ENCODE measurements at places on chromosomes 6 and 20.

- DNase-seq, result no peak
Measured at GRCh38 chr6:114084327-114084890, 113.5 kb upstream of the HDAC2 start.

DNA sequence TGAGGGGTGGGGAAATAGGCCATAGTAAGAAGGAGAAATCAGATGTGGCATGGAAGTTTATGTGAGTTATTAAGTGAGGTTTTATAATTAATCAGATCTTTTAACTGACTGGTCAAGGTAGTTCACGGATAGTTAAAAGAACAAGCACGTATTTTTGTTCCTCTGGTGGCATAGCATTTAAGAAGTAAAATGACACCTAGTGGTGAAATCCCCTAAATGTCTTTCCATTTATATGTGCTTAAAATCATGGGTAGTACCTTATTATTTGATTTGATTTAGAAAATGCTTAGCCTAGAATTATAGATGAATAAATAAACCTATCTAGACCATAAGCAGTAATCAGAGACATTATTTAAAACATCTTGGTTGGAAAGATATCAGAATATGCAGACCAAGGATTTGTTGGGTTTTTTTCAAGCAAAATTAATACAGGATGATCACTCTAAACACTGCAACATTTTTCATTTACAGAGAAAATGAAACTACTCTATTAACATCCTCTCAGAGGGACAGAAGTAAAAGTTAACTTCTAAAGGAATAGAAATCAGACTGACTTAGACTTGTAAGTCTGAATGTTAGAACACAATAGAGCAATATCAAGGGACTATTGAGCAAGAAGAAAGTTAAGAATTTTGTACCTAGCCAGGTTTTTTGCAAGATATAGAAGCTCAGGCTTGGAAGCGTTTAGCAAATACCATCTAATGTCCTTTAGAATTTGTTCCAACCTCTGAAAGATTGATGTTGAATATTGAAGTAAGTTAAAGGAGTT lies 81.1 kb downstream of the STXBP5 start:
- DNase-seq, result peak; percentile 48

DNA sequence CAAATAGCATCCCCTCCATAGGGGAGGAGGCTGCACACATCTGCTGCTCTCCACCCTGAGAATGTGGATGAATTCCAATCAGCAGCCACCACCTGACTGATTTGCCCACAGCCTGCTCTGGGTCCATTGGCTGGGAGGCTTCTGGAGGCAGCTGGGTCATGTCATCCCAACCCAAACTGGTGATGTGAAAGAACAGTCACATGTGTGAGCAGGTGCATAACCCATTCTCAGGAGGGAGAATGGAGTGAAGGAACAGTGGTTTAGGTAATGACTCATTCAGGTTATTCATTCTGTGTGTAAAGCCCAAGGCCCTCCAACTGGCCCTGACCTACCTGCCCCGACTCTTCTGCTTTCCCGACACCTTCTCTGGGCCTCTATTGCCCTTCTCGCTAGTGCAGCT lies 90.9 kb upstream of the GCM1 start:
- DNase-seq, result no peak

GRCh38 chr6:41713650-41714291 lies 21.6 kb downstream of the TFEB start:
- DNase-seq, result no peak

GRCh38 chr6:118890997-118891790 lies 2.8 kb upstream of the ASF1A start:
- DNase-seq, result no peak

GRCh38 chr6:100575921-100576320 lies 111.2 kb upstream of the SIM1 start:
- no peak for DNase-seq

- no peak for DNase-seq
Measured at GRCh38 chr6:87654122-87654521, 47.9 kb downstream of the AKIRIN2 start.

DNA sequence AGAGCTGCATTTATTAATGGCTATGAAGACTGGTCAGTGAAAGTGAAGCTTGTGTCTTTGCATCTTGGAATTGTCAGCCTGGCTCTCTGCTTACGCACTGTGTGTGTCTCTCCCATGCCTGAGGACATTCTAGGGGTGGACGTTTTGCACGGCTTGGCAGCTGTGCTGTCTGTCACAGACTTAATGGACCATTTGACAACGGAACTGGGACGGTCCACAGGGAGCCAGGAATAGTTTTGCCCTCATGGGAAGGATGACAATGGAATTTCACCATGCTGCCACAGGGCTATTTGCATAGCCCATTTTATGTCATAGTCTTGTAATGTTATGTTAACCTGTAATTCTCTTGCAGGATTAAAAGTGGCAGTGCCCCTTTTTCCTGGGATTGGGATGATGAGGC lies 44.7 kb downstream of the OR2B6 start:
- no peak for DNase-seq

GRCh38 chr20:1212607-1213396 lies 9.5 kb downstream of the C20orf202 start:
- peak; percentile 55 for DNase-seq

DNA sequence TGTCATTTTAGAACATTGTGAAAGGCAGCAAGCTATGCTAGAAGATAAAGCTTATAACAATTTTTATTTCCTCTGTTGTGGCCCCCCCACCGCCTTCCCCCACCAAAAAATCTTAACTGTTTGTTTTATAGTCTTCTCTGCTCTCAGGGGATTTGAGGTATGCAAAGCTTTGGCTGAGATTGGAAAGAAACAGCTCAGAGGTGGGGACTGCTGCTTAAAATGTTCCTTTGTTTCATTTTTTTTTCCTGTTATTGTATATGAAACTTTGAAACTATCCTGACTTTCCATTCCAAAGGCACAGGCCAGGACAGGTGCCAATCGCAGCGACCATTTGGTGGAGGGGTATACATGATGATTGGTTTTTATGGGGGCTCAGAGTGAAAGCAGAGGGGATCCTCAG lies 114.7 kb upstream of the PHACTR1 start:
- DNase-seq, result no peak

- DNase-seq, result no peak
Measured at GRCh38 chr20:16082051-16082550, 491.1 kb downstream of the KIF16B start.

GRCh38 chr6:73747289-73747688 lies 51.3 kb downstream of the CD109 start:
- DNase-seq, result no peak

GRCh38 chr6:148599967-148600426 lies 146.8 kb upstream of the UST start:
- DNase-seq, result no peak

DNA sequence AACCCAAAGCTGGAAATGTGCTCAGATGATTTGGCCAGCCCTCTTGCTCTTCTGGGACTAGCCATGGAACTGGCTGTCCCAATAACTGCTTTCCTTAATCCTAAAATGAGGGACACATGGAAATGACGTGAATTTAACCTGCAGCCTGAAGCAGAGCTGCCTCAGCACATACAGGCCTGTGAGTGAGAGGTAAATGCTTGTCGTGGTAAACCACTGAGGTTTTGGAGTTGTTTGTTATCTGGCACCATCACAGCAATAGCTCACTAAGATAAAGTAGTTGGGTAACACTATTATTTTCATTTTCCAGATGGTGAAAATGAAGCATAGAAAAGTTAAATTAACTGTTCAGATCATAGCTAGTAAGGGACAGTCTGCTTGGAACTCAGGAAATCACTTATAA lies 333.4 kb upstream of the CHD6 start:
- DNase-seq, result no peak

DNA sequence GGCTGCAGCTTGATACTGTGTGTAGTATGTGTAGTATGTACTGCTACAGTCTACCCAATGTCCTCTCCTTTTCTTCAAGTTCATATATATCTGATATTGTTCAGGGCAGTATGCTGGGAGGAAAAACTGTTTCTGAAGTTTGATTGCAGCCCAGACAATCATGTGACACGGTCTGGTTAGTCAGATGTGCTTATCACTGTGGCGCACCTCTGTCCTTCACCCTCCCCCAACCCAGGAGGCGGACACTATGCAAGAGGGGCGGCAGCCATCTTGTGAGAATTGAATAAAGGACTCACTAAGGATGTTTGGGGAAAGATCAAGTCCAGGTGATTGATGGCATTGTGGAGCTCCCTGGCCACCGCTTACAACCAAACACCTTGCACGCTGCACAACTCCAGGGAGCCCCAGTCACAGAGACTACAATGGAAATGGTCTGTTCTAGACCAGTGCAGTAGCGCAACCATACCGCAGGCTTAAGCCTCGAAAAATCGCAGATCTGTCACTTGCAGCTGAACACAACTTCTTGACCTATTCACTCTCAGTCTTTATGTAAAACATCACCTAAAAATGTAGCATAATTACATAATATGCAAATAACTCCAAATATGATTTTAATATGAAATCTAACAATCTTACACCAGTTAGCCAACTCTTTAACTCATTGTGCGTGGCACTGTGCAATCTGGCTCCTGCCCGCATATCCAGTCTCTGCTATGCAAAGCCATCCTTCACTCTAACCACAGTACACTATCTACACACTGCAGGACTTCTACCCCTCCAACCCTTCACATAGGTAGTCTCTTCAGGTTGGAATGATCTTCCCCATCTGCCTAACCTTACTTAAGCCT lies 79.3 kb downstream of the VGLL2 start:
- no peak for DNase-seq

GRCh38 chr6:44050872-44051505 lies 76.3 kb downstream of the MRPL14 start:
- no peak for DNase-seq

GRCh38 chr6:119348096-119348747 lies 1.3 kb downstream of the MAN1A1 start:
- no peak for DNase-seq

- DNase-seq, result no peak
Measured at GRCh38 chr6:41705311-41705995, 30.0 kb downstream of the TFEB start.

DNA sequence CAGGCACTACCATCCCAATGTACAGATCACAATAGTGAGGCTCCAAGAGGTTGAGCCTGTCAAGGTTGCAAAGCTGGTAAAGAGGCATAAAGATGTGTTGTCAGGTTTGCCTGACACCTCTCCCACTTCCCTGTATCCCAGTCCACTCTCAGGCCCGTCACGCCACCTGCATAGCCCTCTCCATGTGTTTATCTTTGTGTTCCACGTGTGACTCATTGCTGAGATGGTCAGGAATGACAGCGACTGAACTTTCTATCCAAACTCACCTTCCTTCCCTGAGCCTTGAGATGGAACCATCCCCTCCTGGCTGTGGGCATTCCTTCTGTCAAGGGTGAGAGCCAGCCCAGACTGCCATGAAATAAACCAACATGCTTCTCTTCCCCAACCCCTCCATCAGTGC lies 578.3 kb downstream of the PTPRT start:
- DNase-seq, result no peak

- DNase-seq, result no peak
Measured at GRCh38 chr6:81761197-81761596, 8.7 kb upstream of the TENT5A start.

- DNase-seq, result no peak
Measured at GRCh38 chr20:1669304-1669703, 11.7 kb upstream of the SIRPG start.

DNA sequence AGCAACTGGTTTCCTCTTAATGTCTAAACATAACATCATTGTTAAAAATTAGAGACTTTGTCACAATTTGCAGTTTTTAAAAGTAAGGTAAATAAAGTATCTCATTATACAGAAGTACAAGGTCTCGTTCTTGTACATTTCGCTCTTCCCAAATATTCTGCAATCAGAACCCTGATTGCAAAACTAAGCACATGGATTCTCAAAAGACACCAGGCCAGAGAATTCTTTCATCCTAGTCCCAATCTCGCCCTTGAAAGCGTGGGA lies 355 bp upstream of the AKAP7 start:
- DNase-seq, result no peak

DNA sequence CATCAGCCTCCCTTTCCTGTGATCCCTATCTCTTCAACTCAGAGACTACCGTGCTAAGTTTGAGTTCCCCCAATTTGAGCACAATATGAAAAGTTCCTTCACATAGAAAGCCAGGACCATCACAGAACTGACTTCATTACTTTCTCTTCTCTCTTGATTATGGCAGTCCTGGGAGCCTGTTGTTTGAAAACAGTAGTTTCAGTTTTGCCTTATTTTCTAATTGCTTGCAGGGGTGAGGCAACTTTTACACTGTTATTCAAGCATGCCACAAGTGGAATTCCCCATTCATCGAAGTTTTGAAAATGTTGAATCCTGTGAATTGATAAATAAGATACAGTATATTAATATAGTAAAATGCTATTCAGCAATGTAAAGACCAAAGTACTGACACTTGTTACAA lies 569.7 kb upstream of the MARCKS start:
- no peak for DNase-seq

DNA sequence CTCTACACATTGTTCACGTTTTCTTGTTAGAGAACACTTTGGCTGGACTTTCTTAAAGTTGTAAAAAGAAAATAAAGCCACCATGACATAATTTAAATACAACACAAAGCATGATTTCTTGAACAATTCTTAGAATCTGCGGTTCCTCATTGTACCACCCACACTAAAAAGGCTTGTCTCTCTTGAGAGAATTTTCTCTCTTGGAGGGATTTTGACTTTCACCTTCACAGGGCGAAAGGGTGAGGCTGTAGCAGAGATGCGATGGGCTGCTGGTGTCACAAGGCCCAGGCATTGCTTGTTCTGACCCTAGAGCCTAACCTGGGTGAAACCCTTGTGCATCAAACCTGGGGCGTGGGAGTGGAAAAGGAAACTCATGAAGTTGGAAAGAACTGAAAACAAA lies 122.7 kb upstream of the RIPOR2 start:
- DNase-seq, result no peak

- DNase-seq, result no peak
Measured at GRCh38 chr20:2708073-2708415, 15.5 kb downstream of the EBF4 start.

GRCh38 chr6:157879034-157879872 lies 56.2 kb downstream of the SNX9 start:
- DNase-seq, result no peak

DNA sequence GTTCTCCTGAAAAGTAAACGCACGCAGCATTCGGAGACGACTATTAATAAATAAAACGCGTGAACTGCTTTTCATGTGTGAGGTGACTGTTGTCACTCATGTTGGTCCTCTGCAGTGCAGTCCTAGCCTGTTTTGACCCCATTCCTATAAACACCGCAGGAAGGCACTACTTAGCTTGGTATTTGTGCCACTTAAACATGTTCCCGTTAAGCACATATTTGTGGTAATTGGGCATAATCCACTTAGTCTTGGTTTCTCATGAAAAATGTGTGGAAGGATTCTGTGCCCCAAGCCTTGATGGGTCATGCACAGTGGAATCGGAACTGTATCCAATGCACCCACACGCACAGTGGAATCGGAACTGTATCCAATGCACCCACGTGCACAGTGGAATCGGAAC lies 313.9 kb downstream of the THBS2 start:
- no peak for DNase-seq

GRCh38 chr6:14444295-14444972 lies 326.9 kb downstream of the CD83 start:
- no peak for DNase-seq

- DNase-seq, result no peak
Measured at GRCh38 chr6:22248513-22249308, 48.1 kb downstream of the PRL start.

Data from CD4-positive, alpha-beta T cell (primary cell).